ENCODE measurements at places on chromosomes 2 and 18.

DNA sequence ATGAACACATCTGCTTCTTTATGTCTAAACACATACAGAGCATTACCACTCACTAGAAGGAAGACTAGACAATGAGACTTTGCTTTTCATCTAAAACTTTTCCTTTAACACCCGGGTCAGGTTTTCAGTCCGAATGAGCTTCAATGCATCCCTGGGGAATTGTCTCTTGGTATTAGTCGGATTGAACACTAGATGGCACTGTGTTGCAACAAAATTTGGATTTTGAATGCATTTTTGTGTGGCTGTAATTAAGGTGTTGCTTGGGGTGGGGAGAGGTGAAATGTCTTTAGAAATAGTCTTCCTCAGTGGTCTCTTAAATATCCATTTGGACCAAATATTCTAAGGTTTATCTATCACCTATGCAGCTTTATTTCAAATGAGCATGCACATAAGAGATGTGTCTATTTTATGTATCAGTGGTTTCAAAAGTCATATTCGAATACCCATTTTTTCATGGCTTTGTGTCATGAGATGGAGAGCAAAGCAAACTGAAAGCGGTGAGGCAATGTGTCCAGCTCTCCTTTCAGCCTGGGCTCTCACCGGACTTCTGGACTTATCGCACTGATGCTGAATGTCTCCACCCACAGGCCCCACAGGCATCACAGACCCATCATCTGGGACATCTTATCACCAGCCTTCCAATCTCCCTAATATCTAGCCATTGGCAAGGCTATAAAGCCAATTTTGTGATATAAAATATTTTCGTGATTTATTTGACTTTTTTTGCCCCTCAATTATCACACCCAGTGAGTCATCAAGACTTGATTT is 510.3 kb downstream of the RNF144A start:
- DNase-seq = peak; percentile 13

GRCh38 chr2:204652063-204652462 is 106.8 kb downstream of the PARD3B start:
- DNase-seq = no peak

DNA sequence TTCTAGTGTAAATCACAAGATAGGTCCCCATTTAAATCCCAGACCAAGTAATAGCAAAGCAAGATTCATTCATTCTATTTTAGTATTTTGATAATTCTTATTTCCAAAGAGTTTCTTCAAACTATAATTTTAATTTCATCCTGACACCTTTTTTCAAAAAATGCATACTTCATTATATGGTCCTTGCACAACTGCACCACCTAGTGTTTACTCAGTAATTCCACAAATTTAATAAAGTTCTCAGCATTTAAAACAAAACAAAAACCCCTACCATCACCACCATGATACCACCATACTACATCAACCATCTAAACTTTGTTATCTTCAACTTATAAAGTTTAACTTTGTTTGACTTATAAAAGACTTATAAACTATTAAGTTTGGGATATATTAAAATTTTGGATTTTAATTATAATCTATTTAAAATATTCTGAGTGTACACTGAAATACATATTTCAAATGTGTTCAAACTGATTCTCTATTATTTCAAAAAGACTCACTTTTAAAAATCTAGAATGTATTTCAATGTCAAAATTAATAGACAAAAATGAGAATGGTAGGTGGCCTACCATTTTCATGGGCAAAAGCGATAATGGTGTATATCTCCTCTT is 44.2 kb downstream of the WDPCP start:
- DNase-seq = no peak

DNA sequence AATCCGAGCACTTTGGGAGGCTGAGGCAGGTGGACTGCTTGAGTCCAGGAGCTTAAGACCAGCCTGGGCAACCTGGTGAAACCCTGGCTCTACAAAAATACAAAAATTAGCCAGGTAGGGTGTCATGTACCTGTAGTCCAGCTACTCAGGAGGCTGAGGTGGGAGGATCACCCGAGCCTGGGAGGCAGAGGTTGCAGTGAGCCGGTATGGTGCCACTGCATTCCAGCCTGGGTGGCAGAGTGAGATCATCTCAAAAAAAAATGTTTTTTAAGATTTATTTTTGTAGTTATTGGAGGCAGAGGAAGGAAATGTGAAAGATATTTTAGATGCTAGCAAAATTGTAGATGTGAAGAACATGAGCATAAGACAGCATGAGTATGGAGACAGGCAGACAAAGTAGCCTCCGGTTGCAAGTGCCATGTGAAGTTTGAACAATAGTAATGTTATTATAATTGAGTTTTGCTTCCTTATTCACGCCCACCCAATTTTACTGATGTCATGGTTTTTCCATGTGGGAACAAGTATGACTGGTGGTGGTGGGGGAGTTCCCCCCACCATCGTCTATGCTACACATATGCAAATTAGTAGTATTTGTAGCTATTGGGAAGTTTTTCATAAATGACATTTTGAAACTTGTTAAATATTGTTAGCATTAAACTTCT is 18.0 kb downstream of the REL start:
- no peak for DNase-seq
